ENCODE measurements at places on chromosomes 6 and 20.

DNA sequence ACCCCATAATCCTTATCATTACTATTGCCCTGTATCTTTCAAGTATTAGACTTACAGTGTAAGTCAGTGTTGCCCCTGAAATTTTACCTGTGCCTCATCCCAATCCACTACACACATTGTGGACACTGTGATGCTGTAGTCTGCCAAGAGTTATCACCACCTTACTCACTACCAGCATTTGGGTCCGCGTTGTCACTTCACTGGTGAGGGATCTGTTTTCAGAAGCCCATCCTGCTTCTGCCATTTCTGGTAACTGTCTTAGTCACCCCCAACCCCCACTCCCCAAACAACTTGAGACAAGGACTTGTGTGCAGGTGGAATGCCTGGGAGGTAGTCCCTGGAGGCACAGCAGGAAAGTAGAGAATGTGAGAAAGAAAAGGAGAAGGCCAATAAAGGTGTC lies 6.0 kb upstream of the RAB44 start:
- DNase-seq, result no peak

GRCh38 chr20:13580707-13581106 lies 58.0 kb downstream of the TASP1 start:
- DNase-seq, result no peak

- DNase-seq, result no peak
Observed at GRCh38 chr20:29427201-29428060, 1830.0 kb upstream of the DEFB115 start.

DNA sequence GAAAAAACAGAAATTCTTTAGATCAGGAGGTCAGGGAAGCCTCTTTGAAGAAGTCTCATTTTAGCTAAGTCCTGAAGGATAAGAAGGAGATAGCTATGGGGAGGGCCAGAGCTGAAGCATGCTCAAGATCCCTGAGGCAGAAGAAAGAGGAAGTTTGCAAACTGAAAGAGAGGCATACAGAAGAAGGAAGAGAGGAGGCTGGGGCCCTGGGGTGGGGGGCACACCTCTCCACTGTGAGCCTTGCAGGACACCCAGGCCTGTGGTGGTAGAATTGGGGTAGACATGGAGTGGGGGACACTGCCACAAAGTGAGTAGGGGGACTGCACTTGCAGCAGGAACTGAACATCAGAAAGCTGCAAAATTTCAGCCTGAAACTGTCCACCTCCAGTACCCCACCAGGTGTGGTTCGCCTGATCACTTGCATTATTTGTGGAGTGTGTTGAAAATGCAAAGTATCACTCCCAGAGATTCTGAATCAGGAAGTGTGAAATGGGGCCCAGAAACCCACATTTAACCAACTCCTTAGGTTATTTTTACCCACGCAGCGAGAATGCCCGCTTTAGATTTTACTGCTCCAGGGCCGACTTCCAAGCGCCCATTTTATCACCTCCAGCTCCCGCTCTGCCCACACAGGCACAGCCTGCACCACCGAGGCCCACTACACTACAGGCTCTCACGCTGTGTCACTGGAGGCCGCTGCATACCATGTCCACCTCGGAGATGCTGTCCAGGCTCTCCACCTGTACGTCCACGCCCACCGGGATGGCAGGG lies 44.0 kb downstream of the GABRR2 start:
- no peak for DNase-seq

DNA sequence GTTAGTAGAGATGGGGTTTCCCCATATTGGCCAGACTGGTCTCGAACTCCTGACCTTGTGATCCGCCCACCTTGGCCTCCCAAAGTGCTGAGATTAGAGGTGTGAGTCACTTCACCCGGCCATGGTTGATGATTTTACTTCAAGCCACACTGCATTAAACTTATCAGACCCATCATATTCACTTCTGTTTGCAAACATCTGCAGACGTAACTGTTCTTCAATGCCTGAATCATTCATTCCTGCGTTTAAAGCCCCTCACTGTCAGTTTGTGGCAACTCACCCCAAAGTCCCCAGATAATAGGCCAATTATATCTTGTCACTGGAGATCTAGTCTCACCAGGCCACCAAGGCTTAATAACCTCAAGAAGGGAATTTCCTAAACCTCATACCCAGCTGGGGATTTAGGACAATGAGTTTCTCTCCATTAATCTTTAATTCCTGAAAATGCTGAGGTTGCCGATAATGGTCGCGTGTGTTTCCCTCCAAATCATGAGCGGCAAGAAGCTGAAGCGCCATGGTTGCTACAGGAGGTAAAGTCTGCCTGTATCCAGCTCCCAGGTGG lies 229.6 kb downstream of the LY86 start:
- no peak for DNase-seq

DNA sequence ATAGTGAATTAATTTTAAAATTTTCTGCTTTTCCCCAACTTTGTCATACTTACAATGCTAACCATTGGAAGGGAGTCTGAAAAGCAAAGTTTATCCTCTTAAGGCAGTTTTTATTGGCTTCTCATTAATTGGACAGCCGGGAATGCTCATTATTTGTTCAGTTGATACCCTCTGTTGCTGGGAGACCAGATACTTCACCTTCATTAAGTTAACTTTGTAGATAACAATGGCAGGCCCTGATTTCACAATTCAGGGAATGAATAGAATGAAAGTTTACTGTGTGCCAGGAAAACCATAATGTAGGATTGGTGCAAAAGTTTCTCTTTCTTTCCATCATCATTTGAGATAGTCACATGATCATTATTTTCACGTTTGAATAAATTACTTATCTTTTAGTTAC lies 49.0 kb downstream of the COL19A1 start:
- no peak for DNase-seq

Data from stimulated activated CD4-positive, alpha-beta T cell treated with anti-CD3 and anti-CD28 coated beads, Interleukin-12 subunit alpha, Interleukin-12 subunit beta, amount 100 ng/mL, for 24 hours (primary cell).